ENCODE measurements at places on chromosomes 4 and X. TPM values are rescaled to one million over a fixed set of nuclear protein-coding genes. Genes with fewer than 3 reads are reported as not detected.

- DNase-seq: no peak
Observed at GRCh38 chr4:82968972-82969371, 41.7 kb downstream of the LIN54 start.

The NDUFC1 gene
- polyA plus RNA-seq: 54.0 TPM

DNA sequence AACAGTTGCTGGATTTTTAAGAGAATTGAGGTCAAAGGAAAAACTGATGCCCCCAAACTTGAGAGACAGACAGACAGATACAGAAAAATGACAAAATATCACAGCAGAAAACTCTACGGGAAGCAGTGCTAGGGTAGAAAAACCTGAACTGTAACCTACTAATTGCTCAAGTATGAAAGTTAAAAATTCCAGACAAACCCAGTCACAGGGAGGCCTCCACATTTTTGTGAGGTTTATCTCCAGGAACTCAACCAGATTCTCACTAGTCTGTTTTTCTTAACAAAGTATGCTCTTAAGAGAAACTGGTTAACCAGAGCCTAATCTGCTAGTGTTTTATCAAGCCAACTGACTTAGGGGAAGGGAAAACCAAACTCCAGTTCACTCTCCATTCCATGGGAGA is 19.9 kb upstream of the PPP3CA start:
- DNase-seq: no peak

DNA sequence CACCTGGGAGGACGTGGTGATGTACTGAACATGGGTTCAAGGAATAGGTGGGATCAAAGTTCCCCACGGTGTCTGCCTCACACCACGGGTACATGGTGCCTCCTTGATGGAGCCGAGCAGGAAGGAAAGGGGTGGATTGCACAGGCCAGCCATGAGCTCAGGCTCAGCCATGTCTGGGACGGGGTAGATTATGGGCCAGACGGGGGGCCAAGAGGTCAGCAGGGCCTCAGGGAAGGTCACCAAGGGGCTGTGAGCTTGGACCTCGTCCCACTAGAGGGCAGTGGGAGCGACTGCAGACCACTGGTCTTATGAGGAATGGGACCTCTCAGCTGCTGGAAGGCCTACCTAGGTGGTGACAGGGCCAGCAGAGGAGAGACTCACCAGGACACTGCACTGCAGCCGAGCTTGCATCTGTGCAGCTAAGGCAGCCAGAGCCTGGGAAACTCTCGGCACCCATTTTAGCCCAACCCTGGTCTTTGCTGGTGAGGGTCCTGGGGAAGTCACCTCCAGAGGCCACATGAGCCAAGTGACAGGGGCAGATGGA is 38.4 kb downstream of the JAKMIP1 start:
- no peak for DNase-seq

The BEND4 gene
- 3.8 TPM for polyA plus RNA-seq

- no peak for DNase-seq
Observed at GRCh38 chr4:107799669-107800450, 24.9 kb upstream of the SGMS2 start.

Data from left renal pelvis (tissue), 4 donors.